ENCODE measurements at places on chromosomes 16 and 17.

- peak; percentile 80 for DNase-seq
Measured at GRCh38 chr16:50603206-50604064, 55.2 kb downstream of the NKD1 start.

DNA sequence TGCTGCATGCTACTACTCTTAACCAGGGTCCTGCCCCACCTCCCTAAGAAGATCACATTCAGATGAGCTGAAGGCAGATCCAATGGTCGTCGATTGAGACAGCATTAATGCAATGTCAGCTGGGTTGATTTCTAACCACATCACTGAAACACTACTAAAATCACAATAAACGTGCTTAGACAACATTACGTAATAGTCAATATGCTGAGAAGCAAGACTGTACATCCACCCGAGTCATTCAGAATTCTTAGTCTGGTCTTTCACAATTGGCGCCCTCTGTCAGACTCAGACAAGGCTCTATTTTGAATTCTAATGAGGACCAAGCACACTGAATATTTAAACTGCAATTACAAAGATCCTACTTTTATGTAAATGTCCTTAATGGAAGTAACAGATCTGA, 205.2 kb downstream of the STX8 start:
- DNase-seq, result no peak

DNA sequence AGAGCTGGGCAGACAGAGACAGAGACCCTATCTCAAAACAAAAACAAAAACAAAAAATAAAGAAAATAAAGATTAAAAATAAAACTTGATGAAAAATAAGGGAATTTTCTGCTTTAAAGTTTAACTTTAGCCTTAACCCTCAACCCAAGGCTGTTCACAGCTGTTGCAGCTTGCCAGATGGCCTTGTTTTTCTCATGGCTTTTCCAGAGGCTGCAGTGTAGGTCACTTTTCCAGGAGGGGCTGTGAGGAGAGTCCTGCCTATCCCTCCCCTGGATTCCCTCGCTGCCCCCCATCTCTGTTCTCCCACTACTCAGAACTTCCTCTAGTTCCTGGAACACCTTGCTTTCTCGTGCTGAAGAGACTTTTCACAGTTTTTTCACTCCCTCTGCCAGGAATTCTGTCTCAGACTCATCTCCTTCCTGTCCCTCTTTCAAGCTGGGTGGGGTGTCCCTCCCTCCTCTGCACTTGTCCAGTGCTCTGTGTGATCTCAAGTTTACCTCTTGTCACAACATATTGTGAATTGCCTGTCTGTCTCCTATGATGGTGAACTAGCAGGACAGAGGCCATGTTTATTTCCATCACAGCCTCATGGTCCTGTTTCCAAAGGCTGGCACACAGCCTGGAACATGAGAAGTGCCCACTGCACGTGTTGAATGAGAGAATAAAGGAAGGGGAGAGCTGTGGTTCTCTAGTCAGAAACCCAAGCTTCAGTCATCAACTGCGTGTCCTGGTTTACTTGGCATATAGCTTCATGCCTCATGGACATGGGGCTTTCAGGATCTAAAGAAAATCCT, 69.9 kb upstream of the MSI2 start:
- peak; percentile 39 for DNase-seq

DNA sequence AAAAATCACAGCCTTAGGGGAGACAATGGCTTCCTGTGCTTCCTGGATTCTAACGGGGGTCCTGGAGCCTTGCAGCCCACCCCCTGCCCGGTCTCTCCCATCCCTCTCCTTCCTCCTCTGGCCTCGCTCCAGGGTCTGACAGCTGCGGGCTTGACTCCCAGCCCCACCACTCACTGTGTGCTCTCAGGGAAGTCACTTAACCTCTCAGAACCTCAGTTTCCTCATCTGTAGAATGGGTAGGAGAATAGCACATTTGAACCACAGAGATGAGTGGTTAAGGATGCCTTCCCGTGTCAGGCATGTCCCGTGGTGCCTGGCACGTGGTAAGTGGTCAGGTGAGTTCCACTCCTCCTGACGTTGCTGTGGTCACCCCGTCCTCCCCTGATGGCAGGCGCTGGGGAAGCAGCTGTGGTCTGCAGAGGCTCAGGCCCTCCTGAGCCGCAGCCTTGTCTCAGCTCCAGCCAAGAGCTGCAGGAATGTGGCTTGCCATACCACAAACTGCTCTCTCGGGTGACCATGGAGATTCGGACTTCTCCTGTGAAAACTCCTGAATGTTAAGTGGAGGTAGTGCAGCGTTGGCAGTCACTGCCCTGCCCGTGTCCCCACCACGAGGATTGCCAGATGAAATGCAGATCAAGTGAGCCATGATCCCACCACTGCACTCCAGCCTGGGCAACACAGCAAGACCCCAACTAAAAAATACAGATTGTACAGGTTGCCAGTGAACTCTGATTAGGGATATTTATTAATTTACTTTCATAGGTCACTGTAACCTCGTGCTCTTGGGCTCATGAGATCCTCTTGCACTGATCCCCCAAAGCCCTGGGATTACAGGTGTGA, 85.7 kb downstream of the NT5M start:
- no peak for DNase-seq

DNA sequence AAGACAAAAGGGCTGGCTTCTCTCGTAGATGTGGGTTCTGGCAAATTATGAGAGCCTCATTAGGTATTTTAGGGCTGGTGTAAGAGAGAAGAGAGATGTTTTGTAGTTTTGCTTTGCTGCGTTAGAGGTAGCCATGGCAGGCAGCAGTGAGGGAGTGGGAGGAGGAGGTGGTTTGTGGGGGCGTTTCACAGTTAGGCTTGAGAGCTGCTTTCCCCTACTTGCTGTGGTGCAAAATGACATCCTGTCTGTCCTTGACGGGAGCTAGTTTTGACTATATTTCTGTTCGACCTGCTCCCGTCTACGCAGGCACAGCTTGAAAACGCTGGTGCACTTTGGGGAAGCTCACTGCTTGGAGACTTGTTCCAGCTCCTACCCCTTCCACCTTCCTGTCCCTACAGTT, 75.5 kb downstream of the SLC5A11 start:
- DNase-seq, result no peak

DNA sequence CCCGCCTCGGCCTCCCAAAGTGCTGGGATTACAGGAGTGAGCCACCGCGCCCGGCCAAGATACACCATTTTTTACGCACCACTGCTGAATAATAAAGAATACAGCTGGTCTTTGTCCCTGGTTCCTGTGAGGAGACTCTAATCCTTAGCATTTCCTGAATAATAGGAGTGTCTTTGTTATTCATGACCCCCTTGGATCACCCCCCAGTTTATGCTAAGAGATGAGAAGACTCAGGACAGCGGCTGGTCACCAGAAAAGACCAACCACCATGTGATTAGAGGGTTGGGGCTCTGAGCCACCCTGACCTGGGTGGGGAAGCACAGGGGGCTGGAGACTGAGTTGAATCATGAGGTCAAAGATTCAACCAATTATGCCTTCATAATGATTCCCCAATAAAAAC, 17.3 kb downstream of the PHLPP2 start:
- DNase-seq, result no peak

DNA sequence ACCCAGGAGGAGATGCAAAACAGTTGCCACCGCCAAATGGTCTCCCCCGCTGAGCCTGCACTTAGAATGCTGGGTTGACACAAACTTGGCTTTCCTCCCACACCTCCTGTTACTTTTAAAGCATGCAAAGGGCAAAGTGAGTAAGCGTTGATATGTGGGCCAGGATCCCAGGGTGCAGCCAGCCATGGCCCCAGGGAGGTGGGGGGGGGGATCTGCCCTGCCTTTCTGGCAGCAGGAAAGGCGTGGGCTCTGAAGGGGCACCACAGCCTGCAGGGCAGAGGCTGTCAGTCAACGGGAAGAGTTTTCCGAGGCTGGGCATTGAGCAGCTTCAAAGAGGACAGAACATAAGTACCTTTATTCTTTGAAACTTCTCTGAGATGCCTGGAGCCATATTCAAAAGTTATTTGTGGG, 142.3 kb downstream of the ABCC12 start:
- no peak for DNase-seq

DNA sequence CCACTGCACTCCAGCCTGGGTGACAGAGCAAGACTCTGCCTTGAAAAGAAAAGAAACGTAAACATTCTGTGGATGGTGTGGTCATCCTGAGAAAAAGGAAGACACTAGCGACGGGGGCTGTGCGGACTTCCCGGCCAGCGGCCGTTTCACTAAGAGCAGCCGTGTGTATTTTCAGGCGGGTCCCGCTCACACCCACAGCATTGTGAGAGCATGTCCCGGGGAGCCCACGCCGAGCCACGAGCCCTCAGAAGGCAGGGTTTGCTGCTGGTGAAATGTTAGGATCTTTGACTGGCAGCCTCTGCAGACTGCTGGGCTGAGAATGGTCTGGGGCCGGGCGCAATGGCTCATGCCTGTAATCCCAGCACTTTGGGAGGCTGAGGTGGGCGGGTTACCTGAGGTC, 40.3 kb downstream of the LMF1 start:
- no peak for DNase-seq

- DNase-seq, result peak; percentile 65
Measured at GRCh38 chr17:55735731-55736405, 13.2 kb upstream of the TMEM100 start.

DNA sequence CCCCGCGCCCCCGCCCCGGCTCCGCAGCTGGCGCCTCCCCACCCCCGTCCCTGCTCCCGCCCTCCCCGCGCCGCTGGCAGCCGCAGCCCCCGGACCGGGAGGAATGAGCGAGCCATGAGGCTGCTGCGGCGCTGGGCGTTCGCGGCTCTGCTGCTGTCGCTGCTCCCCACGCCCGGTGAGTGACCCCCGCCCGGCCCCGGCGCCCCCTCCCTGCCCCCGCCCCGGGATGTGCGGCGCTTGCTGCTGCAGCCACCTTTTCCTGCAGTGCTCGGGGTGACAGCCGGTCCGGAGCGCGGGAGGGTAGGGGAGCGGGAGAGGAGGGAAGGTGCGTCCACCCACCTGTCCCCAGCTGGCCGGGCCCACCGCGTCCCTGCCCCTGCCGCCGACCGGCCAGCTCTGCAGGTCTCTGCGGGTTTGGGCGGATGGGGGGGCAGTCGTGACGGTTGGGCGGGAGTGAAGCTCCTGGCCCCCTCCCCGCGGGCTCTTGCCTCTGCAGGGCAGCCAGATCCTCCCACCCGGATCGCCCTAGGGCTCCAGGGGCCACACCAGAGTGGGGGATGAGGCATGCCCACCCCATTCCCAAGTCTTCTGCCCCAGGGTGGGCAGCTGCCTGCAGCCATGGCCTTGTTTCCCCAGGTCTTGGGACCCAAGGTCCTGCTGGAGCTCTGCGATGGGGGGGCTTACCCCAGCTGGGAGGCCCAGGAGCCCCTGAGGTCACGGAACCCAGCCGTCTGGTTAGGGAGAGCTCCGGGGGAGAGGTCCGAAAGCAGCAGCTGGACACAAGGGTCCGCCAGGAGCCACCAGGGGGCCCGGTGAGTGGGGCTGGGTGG, 513 bp downstream of the ADAM11 start:
- no peak for DNase-seq

GRCh38 chr16:89134269-89134668, 37.3 kb upstream of the CDH15 start:
- no peak for DNase-seq

DNA sequence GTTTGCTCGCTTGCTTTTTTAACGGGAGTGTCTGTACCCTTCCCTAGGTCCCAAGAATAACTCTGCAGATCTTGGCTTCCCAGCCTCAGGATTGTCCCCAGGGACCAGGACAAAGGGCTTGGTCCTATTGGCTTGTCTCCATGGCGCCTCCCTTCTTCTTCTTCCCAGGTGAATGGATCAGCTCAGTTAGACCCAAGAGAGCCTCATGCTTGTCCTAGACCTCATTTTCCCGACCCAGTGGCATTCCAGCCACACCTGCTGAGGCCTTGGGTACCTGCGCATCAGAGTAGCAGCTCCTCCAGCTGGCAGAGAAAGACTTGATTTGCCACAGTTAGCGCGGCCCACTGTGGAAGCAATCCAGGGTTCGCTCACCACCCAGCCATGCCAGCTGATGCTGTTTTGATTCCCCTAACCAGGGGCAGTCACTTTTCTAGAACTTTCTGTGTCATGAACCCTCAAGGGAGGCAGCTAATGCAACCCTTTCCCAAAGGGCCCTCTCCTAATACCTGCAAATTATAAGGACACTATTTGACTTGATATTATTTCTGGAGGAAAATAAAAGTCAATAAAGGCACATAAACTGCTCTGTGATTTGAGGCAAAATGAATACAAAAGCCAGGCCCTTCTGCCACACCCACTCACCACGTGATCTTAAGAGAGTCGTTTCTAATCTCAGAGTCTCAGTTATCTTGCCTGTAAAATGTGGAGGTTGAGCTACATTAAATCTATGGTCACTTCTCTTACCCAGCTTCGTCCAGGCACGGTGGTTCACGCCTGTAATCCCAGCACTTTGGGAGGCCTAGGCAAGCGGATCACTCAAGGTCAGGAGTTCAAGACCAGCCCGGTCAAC, 13.9 kb downstream of the GPR142 start:
- no peak for DNase-seq
